Sigmoid colon (tissue), 7 donors: ENCODE measurements at places on chromosomes 3 and 15. TPM values are rescaled to one million over a fixed set of nuclear protein-coding genes. Genes with fewer than 3 reads are reported as not detected.
A peak's percentile ranks its signal among the peaks of the same experiment; 100 is the strongest.

- H3K27me3 ChIP-seq: peaks cover 24% of the 10 kb centered on the region
- peaks cover 6% of the 10 kb centered on the region for H3K4me1 ChIP-seq
- peak; percentile 77 for DNase-seq
- no peak overlapping the region for H3K4me3 ChIP-seq
- no peaks in the 10 kb centered on the region for H3K36me3 ChIP-seq
Observed at GRCh38 chr3:12440927-12441714, 43.2 kb upstream of the TSEN2 start.

DNA sequence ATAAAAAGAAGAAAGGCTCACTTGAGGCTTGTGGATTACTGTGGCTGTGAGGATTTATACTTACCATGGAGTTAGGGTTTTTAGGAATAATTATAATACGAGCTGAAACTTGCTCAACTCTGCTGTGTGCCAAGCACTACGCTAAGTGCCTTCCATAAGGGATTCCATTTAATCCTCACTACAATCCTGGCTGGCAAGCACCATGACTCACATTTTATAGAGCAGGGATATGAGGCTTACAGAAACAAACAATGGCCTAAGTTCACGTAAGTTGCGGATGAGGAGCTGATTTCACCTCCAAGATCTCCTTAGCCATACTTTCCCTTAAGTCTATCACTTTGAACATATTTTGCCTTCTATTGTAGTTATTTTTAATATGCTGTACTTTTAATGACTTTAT is 43.9 kb upstream of the ARL8B start:
- DNase-seq: peak; percentile 15
- no peak overlapping the region for H3K27ac ChIP-seq
- H3K27me3 ChIP-seq: no peaks in the 10 kb centered on the region
- H3K4me1 ChIP-seq: no peaks in the 10 kb centered on the region
- H3K36me3 ChIP-seq: no peaks in the 10 kb centered on the region

DNA sequence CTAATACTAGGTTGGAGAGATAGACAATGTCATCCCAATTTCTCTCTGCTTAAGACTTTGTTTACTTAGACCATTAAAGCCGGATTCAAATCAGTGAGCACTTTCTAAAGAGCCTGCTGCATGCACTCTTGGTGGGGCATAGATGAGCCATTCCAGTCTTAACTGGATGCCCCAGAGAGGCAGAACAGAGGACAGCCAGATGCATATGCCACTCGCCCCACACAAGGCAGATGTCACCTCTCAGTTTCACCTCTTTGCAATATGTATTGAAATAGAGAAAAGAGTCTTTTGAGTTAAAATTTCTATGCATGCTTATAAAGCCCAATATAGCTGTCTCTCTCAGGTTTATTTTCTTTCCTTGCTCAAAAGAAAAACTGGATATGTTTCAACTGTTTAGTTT is 89.5 kb downstream of the LARS2 start:
- DNase-seq: no peak
- no peaks in the 10 kb centered on the region for H3K36me3 ChIP-seq
- H3K27ac ChIP-seq: no peak overlapping the region
- H3K27me3 ChIP-seq: no peaks in the 10 kb centered on the region

Gene SUSD5
- total RNA-seq: 10.9 TPM

- H3K4me3 ChIP-seq: no peak overlapping the region
- no peak for DNase-seq
- H3K27ac ChIP-seq: no peak overlapping the region
- H3K36me3 ChIP-seq: no peaks in the 10 kb centered on the region
- no peaks in the 10 kb centered on the region for H3K27me3 ChIP-seq
Observed at GRCh38 chr15:66827039-66827697, 125.1 kb downstream of the SMAD6 start.

Gene DPH3
- total RNA-seq: 27.1 TPM

DNA sequence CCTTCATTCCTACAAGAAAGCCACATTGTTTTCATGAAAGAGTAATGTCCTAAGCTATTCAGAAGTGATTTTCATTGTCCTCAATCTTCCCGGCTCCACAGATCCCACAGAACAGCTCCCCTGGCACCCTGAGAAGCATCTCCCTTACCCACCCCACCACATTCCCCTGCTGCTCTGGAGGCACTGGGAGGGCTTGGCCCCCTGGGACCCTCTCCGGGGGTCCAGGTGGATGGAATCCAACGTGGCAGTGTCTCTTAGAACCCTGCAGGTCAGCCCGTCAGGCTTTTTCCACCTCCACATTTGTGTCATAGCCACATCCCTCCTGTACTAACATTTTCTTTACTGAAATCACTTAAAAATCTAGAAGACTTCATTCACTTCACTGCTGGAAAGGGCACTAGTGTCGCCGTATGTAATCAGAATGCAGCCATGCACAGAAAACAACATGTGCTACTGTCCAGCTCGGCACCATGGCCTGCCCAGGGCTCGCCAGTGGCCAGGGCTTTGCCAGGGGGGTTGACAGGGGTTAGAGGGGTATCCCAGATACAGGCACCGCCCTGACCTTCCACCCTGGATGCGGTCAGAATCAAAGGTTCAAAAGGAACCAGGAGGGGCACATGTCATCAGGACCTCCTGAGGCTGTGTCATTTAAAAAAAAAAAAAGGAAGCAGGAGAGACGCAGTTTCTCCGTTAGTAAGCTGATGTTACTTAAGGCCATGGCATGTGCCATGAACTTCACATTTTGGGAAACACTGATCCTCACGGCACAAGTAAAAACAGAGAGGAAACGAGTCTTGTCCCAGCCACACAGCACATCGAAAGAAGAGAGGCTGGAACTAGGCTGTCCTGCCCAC is 106.3 kb downstream of the LSM3 start:
- H3K27me3 ChIP-seq: no peaks in the 10 kb centered on the region
- no peak overlapping the region for H3K27ac ChIP-seq
- H3K4me3 ChIP-seq: no peak overlapping the region
- peaks cover 9% of the 10 kb centered on the region for H3K4me1 ChIP-seq
- no peak for DNase-seq

DNA sequence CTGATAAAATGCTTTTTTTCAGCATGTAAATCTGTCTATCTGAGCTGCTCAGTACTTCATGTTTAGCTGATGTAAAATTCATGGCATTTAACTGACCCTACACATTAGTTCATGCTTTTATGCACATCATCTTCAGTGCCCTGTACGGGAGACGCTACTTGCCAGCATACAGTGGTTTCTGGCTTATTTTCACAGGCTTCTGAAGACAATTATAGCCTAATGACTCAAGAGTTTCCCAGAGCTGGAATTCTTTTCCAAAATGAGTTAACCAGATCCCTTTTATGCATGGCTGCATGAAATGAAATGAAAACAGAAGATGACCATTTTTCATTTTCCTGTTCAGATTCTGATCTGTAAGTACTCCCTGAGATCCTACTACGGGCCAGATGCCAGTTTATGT is 1061.5 kb downstream of the ROBO2 start:
- no peak overlapping the region for H3K4me3 ChIP-seq
- DNase-seq: no peak
- H3K27me3 ChIP-seq: no peaks in the 10 kb centered on the region
- H3K27ac ChIP-seq: no peak overlapping the region

DNA sequence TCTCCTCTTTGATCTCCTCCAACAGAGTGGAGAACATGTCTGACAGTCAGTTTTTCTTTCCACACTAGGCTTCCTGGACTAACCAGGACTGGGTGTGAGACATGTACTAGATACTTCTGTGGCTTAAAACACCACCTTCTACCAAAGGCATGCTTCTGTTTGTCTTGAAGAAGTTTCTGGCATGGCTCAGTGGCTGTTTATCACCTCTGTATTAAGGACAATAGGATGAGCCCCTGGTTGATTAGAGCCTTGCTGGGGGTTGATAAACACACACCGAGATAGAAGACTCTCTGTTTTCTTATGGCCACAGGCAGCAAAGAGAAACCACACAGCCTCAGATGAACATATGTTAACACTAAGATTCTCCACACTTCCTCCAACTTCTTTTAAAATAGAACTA is 40.5 kb downstream of the SV2B start:
- H3K27ac ChIP-seq: no peak overlapping the region
- no peaks in the 10 kb centered on the region for H3K36me3 ChIP-seq
- no peak overlapping the region for H3K4me3 ChIP-seq
- H3K27me3 ChIP-seq: no peaks in the 10 kb centered on the region
- H3K4me1 ChIP-seq: no peaks in the 10 kb centered on the region

GRCh38 chr15:78418686-78419085 is 19.3 kb upstream of the IREB2 start:
- H3K36me3 ChIP-seq: no peaks in the 10 kb centered on the region
- H3K4me3 ChIP-seq: no peak overlapping the region
- H3K27me3 ChIP-seq: no peaks in the 10 kb centered on the region
- no peak overlapping the region for H3K27ac ChIP-seq
- no peak for DNase-seq

DNA sequence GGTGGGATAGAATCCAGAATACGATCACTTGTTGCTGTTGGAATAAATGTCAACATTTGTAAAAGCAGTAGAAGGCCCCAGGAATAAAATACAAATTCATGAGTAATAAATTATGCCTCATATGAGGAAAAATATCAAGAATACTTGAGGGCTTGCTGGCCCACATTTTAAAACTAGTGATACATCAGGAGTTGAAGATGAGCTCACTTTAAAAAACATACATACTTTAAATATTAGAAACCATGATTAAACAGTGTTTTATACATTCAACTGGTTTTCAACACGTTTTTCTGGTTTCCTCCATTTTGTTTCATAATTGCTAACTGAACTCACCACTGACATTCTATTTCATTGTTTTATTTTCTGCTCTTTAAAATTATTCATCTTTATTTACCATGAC is 141.4 kb downstream of the TFG start:
- H3K36me3 ChIP-seq: no peaks in the 10 kb centered on the region
- H3K4me1 ChIP-seq: no peaks in the 10 kb centered on the region
- no peak overlapping the region for H3K4me3 ChIP-seq
- H3K27ac ChIP-seq: no peak overlapping the region

Gene ZMYND10
- total RNA-seq: 1.2 TPM

Gene MITF
- 68.3 TPM for total RNA-seq

GRCh38 chr3:194089357-194090177 is 46.4 kb upstream of the HES1 start:
- no peaks in the 10 kb centered on the region for H3K27me3 ChIP-seq
- peaks cover 13% of the 10 kb centered on the region for H3K4me1 ChIP-seq
- no peak overlapping the region for H3K4me3 ChIP-seq
- H3K27ac ChIP-seq: peak overlapping the region; percentile 75

GRCh38 chr3:47652142-47652541 is 73.5 kb upstream of the CSPG5 start:
- H3K4me1 ChIP-seq: no peaks in the 10 kb centered on the region
- H3K27me3 ChIP-seq: no peaks in the 10 kb centered on the region
- H3K36me3 ChIP-seq: no peaks in the 10 kb centered on the region
- no peak overlapping the region for H3K27ac ChIP-seq

- H3K4me3 ChIP-seq: no peak overlapping the region
- H3K27ac ChIP-seq: peak overlapping the region; percentile 45
- no peak for DNase-seq
- H3K4me1 ChIP-seq: peaks cover 61% of the 10 kb centered on the region
- no peaks in the 10 kb centered on the region for H3K27me3 ChIP-seq
Observed at GRCh38 chr3:57158813-57159738, 6.1 kb downstream of the IL17RD start.

Gene CLEC3B
- 58.9 TPM for total RNA-seq

Gene GNAT1
- total RNA-seq: not detected

GRCh38 chr15:58934114-58934447 is 602 bp upstream of the SLTM start:
- no peak for DNase-seq
- H3K36me3 ChIP-seq: peaks cover 2% of the 10 kb centered on the region
- H3K4me1 ChIP-seq: peaks cover 33% of the 10 kb centered on the region
- H3K4me3 ChIP-seq: peak overlapping the region; percentile 83
- no peaks in the 10 kb centered on the region for H3K27me3 ChIP-seq

Gene MAP6D1
- total RNA-seq: not detected

DNA sequence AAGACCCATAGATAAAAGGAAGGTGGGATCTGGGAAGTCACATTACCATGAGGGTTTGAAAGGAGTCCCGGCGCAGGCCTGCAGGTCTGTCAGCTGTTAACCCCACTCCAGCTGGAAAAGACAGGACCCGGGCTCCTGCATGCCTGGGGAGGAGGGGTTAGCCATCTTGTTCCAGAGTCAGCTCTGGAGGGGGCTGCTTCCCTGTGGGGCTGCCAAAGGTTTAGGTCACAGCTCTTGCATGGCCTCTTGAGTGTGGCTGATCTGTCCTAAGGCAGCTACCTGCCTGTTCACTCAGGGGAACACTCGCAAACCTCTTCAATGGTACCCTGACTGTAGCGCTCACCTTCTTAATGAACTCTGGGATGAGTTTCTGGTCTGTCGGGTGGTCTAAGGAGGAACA is 104.5 kb downstream of the RFTN1 start:
- no peak overlapping the region for H3K27ac ChIP-seq
- H3K4me1 ChIP-seq: no peaks in the 10 kb centered on the region
- no peak overlapping the region for H3K4me3 ChIP-seq
- H3K27me3 ChIP-seq: no peaks in the 10 kb centered on the region
- H3K36me3 ChIP-seq: no peaks in the 10 kb centered on the region
- no peak for DNase-seq

DNA sequence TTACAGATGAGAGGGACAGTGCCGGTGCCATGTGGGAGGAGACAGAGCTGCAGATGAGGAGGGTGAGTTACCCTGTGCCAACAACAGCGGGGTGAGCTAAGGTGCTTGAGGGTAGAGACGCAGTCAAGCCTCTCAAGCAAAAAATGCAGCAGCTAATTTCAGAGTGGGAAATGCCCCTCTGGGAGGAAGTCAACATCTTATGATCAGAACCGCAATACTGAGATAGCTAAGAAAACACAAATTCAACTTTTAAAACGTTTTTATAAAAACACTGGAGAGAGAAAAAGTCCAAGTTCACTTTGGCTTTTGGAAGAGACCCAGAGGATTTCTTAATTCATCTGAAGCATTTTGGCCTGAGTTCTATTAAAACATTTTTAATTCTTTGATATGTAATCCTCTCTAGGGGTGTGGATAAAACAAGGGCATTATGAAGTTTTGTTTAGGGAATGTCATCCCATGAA is 319.2 kb downstream of the SLC9A9 start:
- DNase-seq: no peak
- no peak overlapping the region for H3K4me3 ChIP-seq
- H3K27me3 ChIP-seq: no peaks in the 10 kb centered on the region
- H3K4me1 ChIP-seq: no peaks in the 10 kb centered on the region

Gene TTLL13
- total RNA-seq: not detected

Gene CYP8B1
- not detected for total RNA-seq

- no peaks in the 10 kb centered on the region for H3K27me3 ChIP-seq
- no peak overlapping the region for H3K4me3 ChIP-seq
- no peaks in the 10 kb centered on the region for H3K4me1 ChIP-seq
- DNase-seq: no peak
- H3K36me3 ChIP-seq: no peaks in the 10 kb centered on the region
Observed at GRCh38 chr3:147662705-147663104, 253.5 kb downstream of the ZIC1 start.

DNA sequence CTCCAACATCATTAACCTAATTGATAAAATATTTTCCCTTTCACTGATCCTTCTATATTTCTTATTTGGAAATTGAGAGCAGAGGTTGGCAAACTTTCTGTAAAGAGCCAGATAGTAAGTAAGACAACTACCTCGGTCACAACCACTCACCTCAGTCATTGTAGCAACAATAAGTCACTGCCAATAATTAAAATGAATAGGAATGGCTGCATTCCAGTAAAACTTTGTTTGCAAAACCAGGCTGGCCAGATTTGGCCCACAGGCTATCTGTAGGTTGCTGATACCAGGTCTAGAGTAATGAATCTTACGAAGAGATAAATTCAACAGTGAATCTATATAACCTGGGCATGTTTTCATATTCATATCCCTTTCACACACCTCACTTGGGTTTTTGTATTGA is 316.2 kb upstream of the TBC1D5 start:
- H3K36me3 ChIP-seq: no peaks in the 10 kb centered on the region
- no peaks in the 10 kb centered on the region for H3K4me1 ChIP-seq
- no peak for DNase-seq
- no peaks in the 10 kb centered on the region for H3K27me3 ChIP-seq
- H3K27ac ChIP-seq: no peak overlapping the region
